ENCODE measurements at places on chromosomes 13 and 19.

DNA sequence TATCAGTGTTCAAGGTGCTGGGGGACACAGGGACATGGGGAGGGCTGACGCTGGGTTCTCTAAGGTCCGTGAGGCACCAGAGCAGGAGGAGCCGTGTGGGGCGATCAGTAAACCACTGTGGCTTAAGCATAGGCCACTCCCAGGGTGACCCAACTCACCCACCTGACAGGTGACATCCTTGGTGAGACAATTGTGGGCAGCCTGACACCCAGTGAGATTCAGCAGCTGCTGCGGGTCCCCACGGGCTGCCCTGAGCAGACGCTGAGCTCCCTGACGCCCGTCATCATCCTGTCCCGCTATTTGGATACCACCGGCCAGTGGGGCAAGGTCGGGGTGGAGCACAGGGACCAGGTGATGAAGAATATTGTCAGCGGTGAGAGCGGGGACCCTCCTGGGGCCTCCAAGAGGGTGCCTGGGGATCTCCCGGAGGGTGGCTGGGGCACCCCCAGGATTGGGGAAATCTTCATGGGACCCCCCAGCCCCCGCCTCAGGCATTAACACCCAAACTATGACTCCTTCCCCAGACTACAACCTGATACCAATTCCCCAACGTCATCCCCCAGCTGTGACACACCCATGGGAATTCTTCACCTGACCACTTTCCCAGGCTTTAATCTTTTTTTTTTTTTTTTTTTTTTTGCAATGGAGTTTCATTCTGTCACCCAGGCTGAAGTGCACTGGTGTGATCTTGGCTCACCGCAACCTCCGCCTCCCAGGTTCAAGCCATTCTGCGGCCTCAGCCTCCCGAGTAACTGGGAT, 33.3 kb upstream of the SHFL start:
- DNase-seq = no peak

- no peak for DNase-seq
Observed at GRCh38 chr19:46717716-46718143, 816 bp upstream of the PRKD2 start.

DNA sequence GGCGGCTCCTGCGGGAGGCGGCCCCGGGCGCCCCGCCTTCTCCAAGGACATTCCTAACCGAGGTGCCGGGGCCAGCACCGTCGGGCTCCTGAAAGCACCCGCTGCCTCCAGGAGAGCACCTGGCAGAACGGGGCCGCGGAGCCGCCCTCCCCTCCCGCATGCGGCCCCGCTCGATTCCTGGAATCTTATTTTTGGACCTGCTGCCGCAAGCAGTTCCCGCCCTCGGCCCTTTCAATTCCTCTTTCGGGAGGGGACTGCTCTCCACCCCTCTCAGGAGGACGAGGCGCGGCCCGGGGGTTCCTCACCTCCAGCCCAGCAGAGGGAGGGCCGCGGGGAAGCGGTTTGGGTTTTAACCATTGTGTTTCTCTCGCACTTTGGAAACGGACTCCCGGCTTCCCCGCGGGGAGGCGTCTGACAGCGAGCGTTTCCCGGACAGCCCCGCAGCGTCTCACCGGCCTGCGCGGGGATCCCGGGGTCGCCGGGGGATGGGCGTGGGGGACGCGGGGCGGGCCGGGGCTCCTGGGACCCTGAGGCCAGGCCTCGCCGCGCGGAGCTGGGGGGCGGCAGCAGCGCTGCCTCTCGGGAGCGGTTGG, 849 bp downstream of the GAS6 start:
- no peak for DNase-seq

GRCh38 chr13:41162151-41162550, 29.5 kb upstream of the KBTBD6 start:
- no peak for DNase-seq

- no peak for DNase-seq
Observed at GRCh38 chr13:38418286-38418685, 68.6 kb downstream of the UFM1 start.

GRCh38 chr13:27334774-27335435, 64.3 kb downstream of the RASL11A start:
- DNase-seq = no peak

GRCh38 chr13:95060014-95060519, 241.2 kb downstream of the ABCC4 start:
- DNase-seq = no peak
